Cortex of kidney (tissue), 1 donor: ENCODE measurements at places on chromosomes 7 and 10.

- DNase-seq = no peak
Measured at GRCh38 chr10:106997721-106998120, 166.8 kb downstream of the SORCS1 start.

- DNase-seq = no peak
Measured at GRCh38 chr7:4702961-4703512, 20.9 kb downstream of the FOXK1 start.

- DNase-seq = no peak
Measured at GRCh38 chr10:110503528-110504110, 5.9 kb downstream of the DUSP5 start.

- no peak for DNase-seq
Measured at GRCh38 chr7:28546067-28546466, 133.7 kb downstream of the CREB5 start.

GRCh38 chr10:111482621-111483216 is 405.9 kb downstream of the ADRA2A start:
- no peak for DNase-seq

DNA sequence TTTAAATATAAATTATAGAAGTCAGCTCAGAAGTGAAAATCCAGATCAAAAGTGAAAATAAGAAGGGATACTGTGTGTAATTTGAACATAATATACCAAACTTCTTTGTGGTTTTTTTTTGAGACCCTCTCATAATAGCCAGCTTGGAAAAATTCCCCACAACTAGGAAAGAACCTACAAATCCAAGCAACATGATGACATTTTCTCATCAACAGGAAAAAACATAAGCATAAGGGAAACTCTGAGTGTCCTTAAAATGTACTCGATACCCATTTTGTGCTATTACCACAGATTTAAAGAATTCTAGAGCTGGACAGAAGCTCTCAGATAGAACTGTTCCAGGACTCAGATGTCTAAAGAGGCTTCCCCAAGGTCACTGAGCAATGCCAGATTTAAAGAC is 214.8 kb upstream of the KLF14 start:
- DNase-seq = no peak

GRCh38 chr10:13483951-13484350 is 44.9 kb downstream of the BEND7 start:
- DNase-seq = no peak

- DNase-seq = no peak
Measured at GRCh38 chr7:2472739-2473138, 3.5 kb downstream of the GRIFIN start.

DNA sequence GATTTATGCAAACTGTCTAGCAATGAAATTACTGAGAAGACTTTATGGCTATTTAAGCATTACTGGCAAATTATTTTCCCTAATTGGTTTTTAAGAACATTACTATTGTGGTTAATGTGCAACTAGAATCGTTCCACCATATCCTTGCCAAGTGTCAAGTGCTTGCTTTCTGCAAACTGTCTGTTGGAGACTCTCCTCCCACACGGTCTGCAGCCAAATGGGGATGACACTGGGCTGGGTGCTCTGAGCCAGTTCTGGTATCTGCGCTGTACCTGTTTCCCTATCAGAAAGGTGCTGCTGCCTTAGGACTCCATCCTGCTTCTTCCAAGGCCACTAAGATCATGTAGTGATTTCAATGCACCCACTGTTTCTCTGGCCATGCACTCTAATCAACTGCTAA is 110.4 kb downstream of the RAMP3 start:
- DNase-seq = no peak

- DNase-seq = no peak
Measured at GRCh38 chr10:63094405-63094804, 38.7 kb upstream of the NRBF2 start.

DNA sequence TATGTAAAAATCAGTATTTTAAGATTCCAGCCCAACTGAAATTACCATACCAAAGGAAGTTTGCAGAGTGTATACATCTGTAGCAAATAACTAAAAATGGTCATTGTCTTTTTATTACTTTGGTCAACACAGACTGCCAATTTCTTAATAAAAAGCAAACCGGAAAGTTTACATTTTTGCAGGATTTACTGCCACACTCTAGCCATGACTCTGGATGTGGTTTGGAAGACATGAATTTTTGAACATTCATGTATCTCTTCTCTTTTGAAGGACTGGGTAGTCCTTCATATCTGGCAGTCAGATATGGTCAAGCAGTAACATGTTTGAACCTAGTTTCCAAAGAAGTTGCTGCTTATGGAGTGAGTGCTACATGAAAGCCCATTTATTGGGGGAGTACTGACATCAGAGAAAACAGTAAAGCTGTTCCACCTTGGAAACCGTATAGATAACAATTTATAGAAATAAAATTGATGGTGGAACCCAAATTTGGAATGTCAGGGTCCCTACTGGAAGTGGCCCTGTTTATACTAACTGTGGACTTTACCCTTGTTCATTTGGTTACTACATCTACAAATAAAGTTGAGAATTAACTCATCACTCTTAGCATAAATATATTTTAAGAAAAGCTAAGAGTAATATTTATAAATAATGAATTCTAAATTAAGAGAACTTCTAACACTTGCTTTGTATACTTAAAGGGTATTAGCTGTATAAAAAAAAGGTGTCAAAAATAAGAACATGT is 84.6 kb downstream of the ZMYND11 start:
- DNase-seq = no peak

- no peak for DNase-seq
Measured at GRCh38 chr7:38685851-38686250, 54.7 kb upstream of the AMPH start.

GRCh38 chr10:98267894-98268693 is at the start of gene LOXL4:
LOXL4 (minus strand) TSS chr10:98268194; CDS start chr10:98263019, 5,175 bp downstream.
- DNase-seq = no peak

- no peak for DNase-seq
Measured at GRCh38 chr10:131695496-131696165, 205.2 kb upstream of the PPP2R2D start.

DNA sequence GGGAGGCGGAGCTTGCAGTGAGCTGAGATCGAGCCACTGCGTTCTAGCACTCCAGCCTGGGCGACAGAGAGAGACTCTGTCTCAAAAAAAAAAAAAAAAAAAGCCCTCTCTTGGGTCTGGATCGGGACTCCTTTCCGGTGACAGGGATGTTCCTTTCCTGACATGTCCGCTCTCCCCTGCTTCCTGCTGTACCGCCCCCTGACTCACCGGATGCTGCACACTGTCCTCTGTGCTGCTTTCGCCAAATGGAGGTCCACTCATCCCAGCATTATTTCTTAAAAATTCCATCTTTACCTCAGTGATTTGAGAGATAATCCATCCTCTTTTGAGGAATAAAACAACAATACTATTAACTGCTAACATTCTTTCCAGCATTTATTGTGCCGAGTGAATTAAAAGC is 113.8 kb upstream of the EEPD1 start:
- no peak for DNase-seq

DNA sequence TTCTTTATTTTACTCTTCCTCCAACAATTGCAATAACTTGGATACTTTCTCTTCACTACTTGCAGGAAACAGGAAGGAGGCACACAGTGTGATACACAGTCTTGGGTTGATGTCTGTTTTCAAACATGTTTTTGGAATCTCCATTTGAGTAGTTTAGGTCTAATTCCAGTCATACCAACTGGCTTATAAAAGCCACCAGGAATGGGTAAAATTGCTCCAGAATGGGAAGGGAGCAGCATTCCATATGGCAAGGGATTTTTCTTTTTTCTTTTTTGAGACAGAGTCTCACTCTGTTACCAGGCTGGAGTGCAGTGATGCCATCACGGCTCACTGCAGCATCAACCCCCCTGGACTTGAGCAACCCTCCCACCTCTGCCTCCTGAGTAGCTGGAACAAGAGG is 545.1 kb upstream of the GALNT17 start:
- no peak for DNase-seq

DNA sequence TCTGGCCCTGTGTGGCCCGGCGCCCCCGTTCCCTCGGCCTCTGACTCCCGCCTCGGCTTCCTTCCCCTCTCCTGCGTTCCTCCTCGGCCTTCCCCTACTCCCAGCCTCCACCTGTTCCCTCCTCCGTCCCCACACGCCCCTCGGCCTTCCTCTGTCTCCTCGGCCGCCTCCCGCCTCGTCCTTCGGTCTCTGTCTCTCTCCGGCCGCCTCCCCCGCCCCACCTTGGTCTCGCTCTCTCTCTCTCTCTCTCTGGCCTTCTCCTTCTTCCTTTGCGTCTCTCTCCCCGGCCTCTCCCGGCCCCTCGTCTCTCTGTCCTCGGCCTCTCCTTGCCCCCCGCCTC is 588 bp downstream of the GET4 start:
- no peak for DNase-seq

DNA sequence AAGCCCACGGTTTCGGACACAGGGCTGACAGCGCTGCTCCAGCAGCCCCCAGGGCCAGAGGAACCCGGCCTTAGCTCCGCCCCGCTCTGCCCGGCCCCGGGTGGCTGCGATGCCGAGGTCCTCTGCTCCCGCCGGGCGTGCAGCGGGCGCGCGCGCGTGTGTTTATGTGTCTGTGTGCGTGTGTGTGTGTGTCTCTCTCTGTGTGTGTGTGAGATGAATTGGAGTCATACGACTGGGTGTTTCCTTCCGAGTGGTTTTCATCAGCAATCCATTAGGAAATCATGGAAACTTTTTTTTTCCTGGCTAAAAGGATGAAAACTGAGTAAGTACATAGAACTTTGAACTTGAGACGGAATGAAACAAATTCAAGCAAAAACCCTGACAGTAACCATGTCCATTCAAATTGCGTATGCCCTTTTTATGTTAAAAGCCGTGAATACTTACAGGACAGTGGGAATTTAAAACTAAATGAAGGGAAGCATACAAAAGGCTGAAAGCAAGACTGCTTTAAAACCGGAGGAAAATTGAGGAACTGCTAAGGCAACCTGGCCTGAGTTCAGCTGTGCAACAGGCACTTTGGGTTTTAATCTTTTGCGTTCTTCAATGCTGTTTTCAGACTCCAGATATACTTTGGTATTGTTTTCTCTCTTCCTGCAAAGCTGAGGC is at the start of gene CPED1:
Gene CPED1, plus strand, starts transcription at position 121 of the 666 bp plus-strand sequence. CDS start 911 bp downstream, outside the sequence.
- DNase-seq = no peak

DNA sequence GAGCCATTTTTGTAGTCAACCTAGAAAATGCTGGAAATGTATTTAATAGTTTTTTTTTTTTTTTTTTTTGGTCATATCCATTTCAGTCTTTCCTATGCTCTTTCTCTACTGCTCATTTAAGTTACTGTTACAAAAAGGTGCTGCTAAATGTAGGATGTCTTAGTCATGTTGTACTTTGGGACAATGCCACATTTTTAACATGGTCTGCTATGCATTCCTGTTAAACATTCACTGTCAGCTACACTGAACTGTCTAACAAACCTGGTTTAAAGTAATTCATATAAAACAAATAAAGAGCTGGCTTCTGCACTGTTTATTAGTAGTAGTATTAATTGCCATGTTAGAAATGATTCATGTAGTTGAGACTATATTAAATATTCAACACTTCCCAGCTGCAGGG is 108.6 kb downstream of the NSUN6 start:
- DNase-seq = no peak

- DNase-seq = no peak
Measured at GRCh38 chr10:67735430-67735829, 39.4 kb upstream of the CTNNA3 start.

- DNase-seq = no peak
Measured at GRCh38 chr7:138228119-138228518, 151.9 kb downstream of the AKR1D1 start.

- no peak for DNase-seq
Measured at GRCh38 chr7:149624006-149624405, 126.4 kb upstream of the ZNF746 start.

DNA sequence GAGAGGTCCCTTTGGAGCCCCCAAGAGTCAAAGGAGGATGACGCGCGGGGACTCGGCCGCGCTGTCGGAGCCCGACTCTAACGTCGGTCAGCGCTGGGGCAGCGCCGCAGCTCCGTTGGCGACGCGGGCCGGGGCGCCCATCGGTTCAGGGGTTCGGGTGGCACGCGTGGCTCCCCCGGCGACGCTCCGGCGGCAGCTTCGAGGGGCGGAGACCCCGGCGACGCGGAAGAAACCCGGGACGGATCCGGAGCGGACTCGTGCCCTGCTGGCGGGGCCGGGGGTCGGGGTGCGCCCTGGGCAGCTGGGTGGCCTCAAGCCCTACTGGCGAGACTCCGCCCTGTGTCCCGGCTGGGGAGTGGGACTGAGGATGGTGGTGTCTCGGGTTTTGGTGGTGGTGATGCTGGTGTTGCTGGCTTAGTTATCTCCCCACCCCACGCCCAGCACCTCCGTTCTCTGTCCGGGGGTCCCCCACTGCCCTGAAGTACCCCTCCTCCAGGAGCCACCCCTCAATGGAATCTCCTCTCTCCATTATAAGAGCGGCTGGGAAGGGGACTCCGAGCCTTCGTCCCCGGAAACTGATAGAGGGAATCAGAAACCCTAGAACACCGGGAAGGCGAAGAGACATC is at the start of gene NAT16:
Gene NAT16, minus strand, starts transcription at position 164 of the 626 bp plus-strand sequence. CDS start 5,486 bp downstream, outside the sequence.
- DNase-seq = no peak

GRCh38 chr10:86287966-86288579 is 78.5 kb downstream of the GRID1 start:
- DNase-seq = no peak

DNA sequence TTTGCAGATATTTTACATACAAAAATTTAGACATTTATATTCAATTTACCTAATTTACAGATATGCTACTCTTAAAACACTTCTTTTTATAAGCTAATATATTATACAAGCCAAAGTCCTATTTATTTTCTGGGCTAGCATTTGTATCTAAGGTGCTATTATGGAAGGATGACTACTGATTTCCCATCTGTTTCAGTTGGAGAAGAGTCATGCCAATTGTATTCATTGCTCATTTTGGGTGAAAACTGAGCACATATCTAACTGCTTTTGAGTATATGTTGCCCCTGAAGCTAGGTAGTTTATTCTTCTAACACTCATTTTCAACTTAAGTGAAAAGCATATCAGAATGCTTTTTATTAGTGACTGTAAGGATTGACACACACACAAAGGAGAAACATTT is 172.9 kb downstream of the CDK14 start:
- no peak for DNase-seq

GRCh38 chr7:84783141-84783778 is 403.6 kb downstream of the SEMA3D start:
- no peak for DNase-seq

- DNase-seq = no peak
Measured at GRCh38 chr7:113394856-113395255, 276.5 kb upstream of the SMIM30 start.
